ENCODE measurements at places on chromosomes 4 and X. TPM values are rescaled to one million over a fixed set of nuclear protein-coding genes. Genes with fewer than 3 reads are reported as not detected.

GRCh38 chrX:42384956-42385355 lies 393.0 kb downstream of the PPP1R2C start:
- H3K27ac ChIP-seq = no peak overlapping the region
- no peaks in the 10 kb centered on the region for H3K36me3 ChIP-seq
- no peaks in the 10 kb centered on the region for H3K4me1 ChIP-seq
- DNase-seq = no peak
- H3K4me3 ChIP-seq = no peak overlapping the region

TMEM271 gene
- total RNA-seq = not detected

ARR3 gene
- not detected for total RNA-seq

GAGE2A gene
- not detected for total RNA-seq

SHROOM4 gene
- 3.9 TPM for total RNA-seq

SSX2 gene
- not detected for total RNA-seq

All from stomach (tissue), 19 donors.